ENCODE measurements at places on chromosomes 3 and 15.

DNA sequence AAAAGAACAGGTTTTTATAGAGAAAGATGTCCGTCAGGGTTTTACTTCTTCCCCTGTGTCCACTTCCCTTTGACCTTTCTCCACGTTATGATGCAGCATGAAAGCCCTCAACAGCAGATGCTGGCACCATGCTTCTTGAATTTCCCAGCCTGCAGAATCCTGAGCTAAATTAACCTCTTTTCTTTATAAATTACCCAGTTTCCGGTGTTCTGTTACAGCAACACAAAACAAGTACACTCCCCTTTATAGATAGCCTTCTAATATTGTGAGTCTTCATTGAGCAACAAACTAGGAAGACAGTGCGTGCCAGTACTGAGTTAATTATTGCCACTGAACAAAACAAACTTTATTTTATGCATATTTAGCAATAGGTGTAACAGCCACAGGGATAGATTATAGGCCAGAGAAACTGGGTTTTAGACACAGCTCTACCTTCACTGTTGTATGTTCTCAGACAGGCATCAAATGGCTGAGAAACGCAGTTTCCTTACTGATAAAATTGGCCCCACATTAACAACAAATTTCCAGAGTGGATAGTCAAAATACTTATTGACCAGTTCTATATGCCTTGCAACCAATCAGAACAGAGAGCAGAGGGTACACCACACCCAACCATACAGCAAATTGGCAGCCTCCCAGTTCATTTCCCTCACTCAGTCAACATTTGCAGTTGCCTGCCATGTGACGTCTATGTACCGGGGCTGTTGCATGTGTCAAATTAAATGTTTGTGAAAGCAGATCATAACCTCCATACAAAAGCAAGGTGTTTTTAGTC, 14.4 kb upstream of the TBL1XR1 start:
- no peak for DNase-seq

DNA sequence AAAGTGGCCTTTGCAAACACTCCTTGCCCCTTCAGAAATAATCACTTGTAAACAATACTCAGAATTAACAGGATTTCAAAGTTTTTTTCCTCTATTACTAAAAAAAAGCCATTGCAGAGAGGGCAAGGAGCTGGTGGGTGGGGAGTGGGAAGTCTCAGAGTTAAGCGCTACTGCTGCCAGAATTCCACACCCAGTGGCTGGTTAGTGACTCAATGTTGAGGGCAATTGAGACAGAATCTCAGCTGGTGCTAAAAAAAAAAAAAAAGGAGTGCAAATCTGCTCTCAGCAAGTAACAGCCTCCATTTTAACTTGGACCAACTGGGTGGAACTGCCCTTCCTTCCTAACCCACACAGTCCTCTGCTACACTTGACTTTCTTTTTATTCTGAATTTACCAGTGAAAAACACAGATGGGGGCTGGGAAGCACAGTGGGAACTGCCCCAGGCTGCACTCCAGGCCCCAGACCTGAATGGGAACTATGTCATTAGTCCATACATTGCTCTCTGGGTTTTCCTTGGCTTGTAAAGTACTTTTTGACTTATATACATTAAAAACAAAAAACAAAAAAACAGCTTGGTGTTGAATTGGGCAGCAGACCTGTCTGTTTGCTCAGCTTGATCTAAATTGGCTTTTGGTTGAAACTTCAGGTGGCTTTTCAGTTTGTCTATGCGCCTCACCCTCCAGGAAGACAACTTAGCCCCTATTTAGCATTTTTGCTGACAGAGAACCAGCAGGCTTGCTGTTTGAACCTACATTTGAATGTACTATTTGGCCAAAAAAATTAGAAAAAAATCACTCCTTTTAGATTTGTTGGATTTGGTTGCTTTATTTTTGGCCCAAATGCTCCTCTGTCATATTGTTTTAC, 357.8 kb upstream of the TBL1XR1 start:
- DNase-seq = no peak

- DNase-seq = no peak
Observed at GRCh38 chr3:68523330-68523729, 409.0 kb downstream of the TAFA4 start.

- DNase-seq = no peak
Observed at GRCh38 chr3:20353286-20353685, 167.3 kb upstream of the SGO1 start.

GRCh38 chr3:159907828-159908227, 80.8 kb upstream of the IL12A start:
- DNase-seq = no peak

GRCh38 chr3:138059261-138059660, 49.3 kb downstream of the CLDN18 start:
- DNase-seq = no peak
